ENCODE measurements at places on chromosomes 7 and 10.

- DNase-seq, result no peak
These were observed 618.6 kb downstream of the SUGCT start for GRCh38 chr7:40753455-40753854.

GRCh38 chr7:29190349-29191045 is 4.1 kb upstream of the CHN2 start:
- DNase-seq, result no peak

GRCh38 chr7:13217768-13218167 is 530.3 kb downstream of the ARL4A start:
- DNase-seq, result no peak

- DNase-seq, result no peak
These were observed 32.3 kb upstream of the SLC16A12 start for GRCh38 chr10:89567576-89568245.

DNA sequence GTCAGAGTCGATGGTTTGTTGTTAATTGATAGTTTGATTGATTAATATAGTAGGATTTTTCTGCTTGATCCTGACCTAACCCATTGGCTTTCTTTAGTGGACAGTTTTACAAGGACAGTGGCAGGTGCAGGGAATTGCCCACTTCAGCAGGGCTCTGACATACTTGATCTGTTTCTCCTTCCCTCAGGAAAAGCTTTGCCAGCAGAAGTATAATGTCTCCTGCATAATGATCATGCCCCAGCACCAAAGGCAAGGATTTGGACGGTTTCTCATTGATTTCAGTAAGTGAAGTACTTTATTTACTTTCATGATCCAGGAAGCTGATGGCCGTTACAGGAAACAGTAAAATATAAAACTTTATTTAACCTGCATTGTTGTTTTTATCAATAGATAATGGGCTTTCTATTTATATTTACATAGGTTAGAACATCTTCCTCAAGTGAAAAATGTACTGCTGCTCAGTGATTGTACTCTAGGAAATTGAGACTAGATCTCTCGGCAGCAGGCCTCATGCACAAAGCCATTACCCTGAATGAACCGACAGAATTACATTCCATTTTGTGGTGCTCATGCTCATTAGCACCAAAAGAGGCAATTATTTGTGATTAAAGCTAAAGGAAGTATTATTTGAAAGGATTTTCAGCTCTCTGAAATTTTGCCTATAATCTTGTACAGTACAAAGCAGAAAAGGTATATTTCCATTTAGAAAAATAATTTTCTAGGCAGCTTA is 122.5 kb upstream of the SAMD8 start:
- no peak for DNase-seq

GRCh38 chr10:114189700-114190099 is 10.5 kb downstream of the TDRD1 start:
- DNase-seq, result no peak

DNA sequence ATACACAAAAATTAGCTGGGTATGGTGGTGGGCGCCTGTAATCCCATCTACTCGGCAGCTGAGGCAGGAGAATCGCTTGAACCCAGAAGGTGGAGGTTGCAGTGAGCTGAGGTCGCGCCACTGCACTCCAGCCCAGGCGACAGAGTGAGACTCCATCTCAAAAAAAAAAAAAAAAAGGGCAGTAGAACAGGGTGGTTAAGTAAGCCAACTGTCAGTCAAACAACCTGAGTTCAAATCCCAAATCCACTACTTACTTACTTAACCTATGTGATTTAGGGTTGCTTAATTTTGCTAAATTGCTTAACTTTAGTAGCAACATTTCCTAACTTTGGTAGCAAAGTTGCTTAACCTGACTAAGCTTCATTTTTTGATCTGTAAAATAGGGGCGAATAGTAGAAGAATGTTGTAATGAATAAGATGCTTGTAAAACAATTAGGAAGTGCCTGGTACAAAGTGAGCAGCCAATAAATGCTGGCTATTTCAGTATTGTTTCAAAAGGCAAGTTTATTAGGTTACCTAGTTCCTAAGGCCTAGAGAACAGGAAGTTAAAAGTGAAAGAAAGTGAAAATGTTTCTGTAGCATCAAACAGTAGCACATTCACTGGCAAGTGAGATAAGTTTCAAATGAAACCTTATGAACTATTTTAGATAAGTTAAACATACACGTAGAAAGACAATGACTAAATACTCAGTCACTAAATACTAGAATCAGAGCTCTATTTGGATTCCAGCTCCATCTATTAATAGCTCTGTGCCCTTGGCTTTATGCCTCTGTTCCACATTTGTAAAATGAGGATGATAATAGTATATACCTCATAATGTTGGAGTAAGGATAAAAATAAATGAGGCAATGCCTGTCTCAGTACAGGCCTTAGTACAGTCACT is 64.3 kb downstream of the HOXA1 start:
- no peak for DNase-seq

DNA sequence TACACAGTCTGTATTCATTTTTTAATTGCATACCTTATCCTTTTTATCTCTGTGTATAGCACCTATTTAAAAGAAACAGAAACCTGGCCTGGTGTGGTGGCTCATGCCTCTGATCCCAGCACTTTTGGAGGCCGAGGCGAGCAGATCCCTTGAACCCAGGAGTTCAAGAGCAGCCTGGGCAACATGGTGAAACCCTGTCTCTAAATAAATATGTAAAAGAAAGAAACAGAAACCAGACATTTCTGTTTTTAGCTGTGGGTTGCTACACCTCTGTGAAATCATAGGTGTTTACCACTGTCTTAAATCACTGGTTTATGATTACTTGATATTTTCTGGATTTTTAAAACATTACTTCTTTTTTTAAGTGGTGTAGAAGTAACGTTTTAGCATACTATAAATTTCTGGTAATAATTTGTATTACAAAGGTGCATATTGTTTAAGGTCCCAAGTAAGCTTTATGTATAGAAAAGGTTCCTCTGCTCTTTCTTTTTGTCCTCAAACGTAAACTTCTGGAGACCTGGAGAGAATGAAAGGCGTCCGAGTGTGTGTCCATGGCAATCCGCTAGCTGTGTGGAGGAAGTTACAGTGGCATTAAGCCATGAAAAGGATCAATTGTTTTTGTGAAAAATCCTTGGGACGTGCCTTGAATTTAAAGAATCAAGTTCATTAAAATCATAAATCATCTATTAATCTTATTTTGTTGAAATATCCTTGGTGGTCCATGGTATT is 41.1 kb downstream of the PTPRZ1 start:
- DNase-seq, result no peak

GRCh38 chr10:73906524-73907447 is 4.1 kb upstream of the PLAU start:
- DNase-seq, result peak; percentile 66

GRCh38 chr7:143329471-143330170 is 13.7 kb downstream of the CLCN1 start:
- DNase-seq, result no peak

DNA sequence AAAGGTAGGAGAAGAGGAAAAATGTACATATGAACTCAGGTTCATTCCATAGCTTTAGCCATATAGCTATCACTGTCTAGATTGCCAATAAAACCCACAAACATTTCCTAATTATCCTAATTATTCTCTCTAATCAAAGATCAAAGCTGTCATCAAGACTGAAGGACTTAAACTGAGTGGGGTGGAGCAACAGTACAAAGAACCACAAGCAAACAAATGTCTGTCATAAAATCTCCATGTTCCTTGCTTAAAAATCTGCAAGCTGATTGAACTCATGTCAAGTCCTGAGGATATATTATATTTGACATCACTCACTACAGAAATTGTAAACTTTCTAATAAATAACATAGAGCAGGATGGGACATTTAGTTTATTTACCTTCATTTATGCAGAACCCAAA is 315.9 kb downstream of the SNX13 start:
- DNase-seq, result no peak

GRCh38 chr7:156819733-156820295 is 73.2 kb downstream of the LMBR1 start:
- no peak for DNase-seq

GRCh38 chr10:3278771-3279170 is 106.2 kb upstream of the PITRM1 start:
- no peak for DNase-seq

GRCh38 chr10:77494327-77494726 is 143.3 kb downstream of the KCNMA1 start:
- no peak for DNase-seq

- DNase-seq, result peak; percentile 77
These were observed 115.4 kb downstream of the ZMIZ1 start for GRCh38 chr10:79184145-79184625.

- DNase-seq, result no peak
These were observed 280.0 kb upstream of the SHH start for GRCh38 chr7:156092307-156092706.

- no peak for DNase-seq
These were observed 378.1 kb upstream of the SORCS1 start for GRCh38 chr10:107542607-107543006.

- peak; percentile 12 for DNase-seq
These were observed 36.9 kb downstream of the TBATA start for GRCh38 chr10:70748305-70748704.

- no peak for DNase-seq
These were observed 5.9 kb downstream of the SEMA3E start for GRCh38 chr7:83643012-83643411.

GRCh38 chr10:31322647-31323046 is 3.6 kb downstream of the ZEB1 start:
- no peak for DNase-seq

GRCh38 chr10:116437076-116437692 is 9.5 kb downstream of the PNLIPRP3 start:
- DNase-seq, result no peak

GRCh38 chr7:71612911-71613310 is 481.0 kb downstream of the GALNT17 start:
- no peak for DNase-seq

GRCh38 chr7:117325836-117326235 is 3.0 kb upstream of the WNT2 start:
- no peak for DNase-seq

- DNase-seq, result peak; percentile 78
These were observed 6.7 kb downstream of the ATP6V1F start for GRCh38 chr7:128869138-128869943.

All from Peyer's patch (tissue), 4 donors.